ENCODE measurements at places on chromosomes 11 and 22.

GRCh38 chr11:25775603-25776002 is 556.3 kb upstream of the ANO3 start:
- DNase-seq = no peak

GRCh38 chr11:60844045-60844869 is 2.3 kb downstream of the CCDC86 start:
- no peak for DNase-seq

DNA sequence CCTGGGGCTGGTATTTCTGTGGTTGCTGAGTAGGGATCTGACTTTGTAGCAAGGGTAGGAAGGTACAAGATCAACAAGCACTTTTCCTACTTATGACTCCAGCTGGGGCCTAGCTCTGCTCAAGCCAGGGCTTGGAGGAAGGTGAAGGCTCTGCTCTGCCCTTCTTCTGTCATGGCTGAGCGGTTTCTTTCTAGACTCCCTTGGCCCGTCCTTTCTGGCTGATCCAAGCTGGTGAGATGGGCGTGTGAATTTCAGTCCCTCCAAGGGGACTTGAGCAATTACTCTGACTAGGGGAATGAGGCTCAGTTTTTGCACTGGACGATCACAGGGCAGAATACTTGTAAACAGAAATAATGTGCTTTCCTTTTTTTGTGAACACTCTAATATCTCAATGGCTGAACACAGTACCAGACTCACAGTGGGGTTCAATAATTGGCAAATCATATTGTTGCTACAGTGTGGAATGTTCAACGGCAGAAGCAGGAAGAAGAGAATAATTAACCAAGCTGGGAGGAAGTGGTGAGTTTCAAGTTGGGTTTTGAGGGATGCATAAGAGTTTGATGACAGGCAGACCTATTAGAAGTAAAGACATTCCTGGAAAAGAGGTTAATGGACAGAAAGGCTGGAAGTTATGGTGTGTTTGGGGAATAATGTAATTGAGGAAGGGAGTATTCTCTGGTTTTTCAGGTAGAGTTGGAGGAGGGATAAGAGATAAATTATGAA is 507.6 kb downstream of the MIAT start:
- no peak for DNase-seq

DNA sequence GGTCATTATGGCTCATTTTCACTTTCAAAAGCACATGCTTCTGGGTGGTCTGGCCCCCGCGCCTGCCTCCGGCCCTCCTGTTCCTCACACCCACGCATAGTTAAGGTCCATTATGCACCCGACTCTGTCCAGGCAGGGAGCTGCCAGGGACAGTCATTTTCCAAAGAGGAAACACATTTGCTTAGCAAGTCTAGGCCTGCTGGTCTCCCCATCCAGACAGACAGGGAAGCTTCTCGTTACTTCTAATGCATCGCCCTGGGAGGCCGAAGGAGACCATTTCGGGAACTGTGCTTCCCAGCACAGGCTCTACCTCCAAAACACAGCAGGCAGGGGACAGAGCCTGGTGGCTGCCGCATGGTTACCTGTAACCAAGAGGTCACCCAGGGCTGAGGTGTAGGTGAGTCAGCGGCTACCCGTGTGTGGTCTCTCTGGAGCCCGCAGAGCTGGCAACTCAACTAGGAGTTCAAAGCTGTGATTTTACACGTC is 87.1 kb upstream of the SHANK2 start:
- DNase-seq = no peak

DNA sequence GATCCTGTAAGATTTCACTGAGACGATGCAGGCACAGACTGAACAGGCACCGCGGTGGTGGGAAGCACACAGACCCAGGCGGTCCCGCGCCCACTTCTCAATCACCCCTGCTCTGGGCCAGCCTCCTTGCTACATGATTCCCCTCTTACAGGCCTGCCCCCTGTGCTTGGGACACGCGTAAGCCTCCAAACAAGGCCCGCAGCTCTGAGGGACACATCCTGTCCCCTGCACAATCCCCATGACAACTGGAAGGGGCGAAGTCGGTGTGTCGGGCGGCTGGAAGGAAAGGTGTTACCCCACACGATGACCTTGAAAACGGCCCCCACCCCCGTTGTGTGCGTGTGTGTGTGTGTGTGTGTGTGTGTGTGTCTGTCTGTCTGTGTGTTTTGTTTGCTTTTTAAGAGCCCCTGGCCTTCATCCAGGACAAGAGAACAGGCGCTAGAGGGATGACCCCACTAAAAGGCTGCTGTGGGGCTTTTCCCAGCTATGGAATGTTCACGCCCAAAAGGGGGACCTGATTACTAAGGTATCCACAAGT is 13.1 kb downstream of the CELSR1 start:
- no peak for DNase-seq

DNA sequence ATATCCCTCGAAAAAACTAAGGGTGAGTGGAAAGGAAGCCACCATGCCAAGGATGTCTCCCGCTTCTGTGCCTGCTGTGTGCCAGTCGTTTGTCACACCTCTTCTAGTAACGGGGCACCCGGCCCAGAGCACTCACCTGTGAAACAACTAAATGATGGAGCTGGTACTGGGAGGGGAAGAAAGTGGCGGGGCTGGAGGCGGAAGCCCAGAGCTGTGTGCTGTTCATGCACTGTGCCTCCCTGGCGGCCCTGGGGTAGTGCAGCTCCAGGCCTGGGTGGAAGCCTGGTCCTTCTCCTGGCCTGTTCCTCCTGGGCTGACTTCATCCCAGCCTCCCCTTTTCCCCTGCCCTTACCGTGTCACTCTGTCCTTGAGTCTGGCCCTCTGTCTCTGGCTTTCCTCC is 130.2 kb downstream of the CEP164 start:
- DNase-seq = no peak

DNA sequence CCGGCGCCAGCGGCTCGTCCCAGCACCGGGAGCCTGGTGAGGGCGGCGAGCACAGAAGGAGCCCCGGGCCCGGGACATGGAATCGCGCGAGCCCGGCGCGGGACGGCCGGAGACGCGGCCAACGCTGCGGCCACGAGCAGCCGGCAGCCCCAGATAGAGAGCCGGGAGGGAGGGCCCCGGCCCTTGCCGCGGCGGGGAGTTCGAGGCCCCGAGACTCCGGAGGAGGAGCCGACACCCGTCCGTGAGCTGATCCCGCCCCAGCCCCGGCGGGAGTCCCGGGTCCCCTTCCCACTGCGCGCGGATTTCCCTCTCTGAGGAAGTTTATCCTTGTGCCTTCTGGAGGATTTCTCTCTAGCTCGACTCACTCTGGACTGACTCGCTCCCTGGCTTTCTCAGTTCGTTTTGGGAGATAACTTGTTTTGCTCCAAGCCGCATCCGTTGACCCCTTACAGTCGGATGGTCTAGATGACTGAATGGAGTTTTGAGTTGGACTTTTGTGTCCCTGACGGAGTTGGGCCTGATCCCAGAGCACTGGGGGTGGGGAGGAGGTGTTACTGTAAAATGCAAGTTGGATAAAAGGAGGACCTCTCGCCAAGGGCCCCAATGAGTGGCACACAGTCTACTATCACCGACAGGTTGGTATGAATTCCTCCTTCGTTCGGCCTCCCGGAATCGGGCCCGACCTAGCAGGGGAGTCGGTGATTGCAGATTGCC is 585 bp downstream of the ARHGEF12 start:
- peak; percentile 64 for DNase-seq

DNA sequence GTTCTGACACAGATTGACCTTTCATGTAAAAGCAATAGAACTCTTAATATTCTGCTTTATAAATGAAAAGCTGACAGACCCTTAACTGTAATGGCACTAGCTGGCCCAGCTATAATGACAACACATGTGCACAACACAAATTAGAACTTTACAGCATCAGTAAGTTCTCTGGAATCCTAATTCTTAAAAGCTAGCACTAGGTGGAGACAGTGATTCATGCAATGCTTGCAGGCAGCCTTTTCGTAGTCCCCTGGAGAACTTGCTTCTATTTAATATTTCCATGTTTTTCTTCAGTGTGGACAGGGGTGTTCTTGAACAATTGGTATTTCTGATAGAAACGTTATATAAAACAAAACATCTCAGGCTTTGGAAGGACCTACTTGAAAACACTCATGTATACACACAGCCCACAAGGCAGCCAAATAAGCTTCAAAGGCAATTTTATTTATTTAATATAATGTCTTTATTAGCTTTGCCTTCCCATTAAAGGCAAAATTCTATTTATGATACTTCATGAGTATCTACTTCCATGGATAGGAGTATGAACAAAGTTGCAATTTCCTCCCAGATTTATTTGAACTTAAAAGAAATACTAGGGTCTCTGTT is 374.3 kb upstream of the MPPED2 start:
- no peak for DNase-seq

DNA sequence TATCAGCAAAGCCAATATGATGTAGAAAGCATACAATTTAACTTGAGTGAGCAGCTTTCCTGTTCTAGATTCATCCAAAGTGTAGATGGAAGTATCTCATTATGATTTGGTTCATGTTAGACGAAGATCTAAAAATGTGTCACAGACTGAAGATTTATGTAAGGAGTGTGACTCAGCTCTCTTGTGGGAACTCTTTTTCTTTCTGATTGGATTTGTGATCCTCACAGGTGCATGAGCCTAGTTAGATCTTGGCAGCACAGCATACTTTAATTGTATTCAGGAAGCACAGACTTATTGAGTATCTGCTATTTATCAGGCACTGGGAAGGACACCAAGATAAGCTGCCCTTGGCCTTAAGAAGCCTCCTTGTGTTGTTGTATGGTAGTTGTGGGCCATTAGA is 147.1 kb downstream of the C11orf91 start:
- no peak for DNase-seq

DNA sequence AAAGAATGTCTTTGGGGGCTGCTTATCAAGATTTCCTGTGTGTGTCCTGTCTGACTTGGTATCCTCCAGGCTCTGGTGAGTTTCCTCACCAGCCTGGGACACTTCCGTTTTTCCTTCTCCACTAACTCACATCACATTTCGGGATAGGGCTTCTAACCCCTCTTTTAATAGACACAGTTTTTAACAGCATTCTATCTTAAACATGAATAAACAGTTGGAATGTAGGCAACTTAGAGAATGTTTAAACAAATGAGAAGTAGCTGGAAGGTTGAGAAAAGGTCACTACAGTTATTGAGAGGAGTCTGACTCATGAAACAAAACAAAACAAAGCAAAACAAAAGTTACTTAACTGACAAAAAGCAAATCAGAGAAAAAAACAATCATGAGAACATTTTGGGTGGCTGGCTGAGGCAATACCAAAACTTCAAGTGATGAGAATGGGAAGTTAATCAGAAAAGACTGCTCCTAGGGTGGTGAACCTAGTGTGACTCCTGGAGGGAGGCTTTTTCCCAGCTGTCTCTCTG is 64.7 kb upstream of the CTSC start:
- DNase-seq = no peak

DNA sequence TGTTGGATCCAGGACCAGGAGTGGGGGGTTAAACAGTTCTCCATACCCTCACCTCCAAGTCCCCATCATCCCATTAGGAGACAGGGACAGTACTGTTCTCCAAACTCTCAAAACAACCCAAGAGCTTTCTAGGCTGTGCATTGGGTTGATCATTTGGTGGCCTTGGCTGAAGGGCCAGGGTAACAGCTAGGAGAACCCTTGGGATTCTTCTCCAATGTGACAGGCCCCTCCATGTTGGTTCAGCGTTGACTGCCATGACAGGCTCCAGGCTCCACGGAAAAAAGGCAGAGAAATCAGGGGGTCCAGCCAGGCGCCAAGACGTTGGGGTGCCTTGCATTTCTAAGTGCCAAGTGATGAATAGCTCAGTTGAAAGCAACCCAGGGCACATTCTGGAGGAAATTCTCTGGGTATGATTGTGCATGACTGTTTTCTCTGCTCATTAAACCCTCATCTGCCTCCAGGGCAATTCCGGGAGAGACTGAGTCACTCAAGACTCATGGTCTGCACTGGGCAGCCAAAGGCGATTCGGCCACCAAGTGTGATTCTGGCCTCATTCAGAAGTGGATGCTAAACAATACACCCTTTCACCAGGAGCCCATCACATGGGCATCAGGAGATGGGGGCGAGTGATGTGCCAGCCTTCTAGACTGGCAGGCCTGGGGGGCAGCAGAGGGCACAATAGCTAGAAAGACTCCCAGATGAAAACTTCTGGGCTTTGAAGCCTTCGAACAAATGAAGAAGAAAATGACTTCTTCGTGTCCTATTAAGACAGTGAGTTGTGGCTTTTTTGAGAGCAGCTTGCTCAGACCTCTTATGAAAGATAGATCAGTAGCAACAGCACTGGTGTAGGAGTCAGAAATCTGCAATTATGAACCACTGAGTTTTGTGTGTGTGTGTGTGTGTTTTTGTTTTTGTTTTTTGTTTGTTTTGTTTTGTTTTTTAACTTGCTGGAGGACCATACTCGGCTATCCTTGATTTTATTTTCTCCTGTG is 27.7 kb downstream of the CD44 start:
- DNase-seq = no peak

GRCh38 chr22:41687901-41688364 is 734 bp downstream of the SNU13 start:
- DNase-seq = no peak

- no peak for DNase-seq
These were observed 905 bp upstream of the UCP3 start for GRCh38 chr11:74009675-74010305.

- DNase-seq = no peak
These were observed 123.3 kb upstream of the CCDC90B start for GRCh38 chr11:83409476-83409875.

GRCh38 chr11:109668973-109669634 is 247.1 kb downstream of the C11orf87 start:
- DNase-seq = no peak

DNA sequence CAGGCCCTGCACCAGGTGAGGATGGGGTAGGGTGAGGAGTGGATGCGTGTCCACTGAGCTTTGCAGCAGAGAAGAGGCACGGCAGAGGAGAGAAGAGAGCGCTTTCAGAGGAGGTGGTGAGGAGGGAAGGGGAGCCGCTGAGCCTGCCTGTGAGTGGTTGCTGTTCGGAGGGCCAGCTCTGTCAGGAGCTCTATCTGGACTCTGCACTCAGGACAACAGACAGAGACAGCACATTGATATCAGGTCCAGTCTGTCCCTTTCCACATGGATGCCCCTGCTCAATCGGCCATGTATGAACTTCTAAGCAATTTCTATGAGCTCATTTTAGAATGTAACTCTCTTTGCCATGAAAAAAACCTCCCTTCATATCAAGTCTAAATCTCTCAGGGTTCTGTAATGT is 158.6 kb downstream of the KIRREL3 start:
- DNase-seq = no peak

DNA sequence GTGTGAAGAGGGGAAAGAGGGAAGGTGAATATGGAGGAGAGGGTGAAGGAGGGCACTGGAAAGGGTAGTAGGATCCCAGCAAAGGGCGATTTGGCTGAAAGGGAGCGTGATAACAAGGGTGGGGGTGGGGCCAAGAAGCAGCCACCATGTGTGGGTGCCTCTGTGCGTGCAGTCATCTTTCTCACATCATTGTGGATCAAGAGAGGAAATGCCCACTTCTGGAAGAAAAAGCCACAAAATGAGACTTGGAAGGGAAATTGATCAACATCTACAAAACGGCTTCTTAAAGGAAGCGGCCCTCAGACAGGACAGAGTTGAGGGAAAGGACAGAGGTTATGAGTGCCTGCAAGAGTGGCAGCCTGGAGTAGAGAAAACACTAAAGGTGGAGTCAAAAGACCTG is 1.2 kb upstream of the CXCR5 start:
- no peak for DNase-seq

Measured in colonic mucosa (tissue), 4 donors.